ENCODE measurements at places on chromosomes 2 and 18.

DNA sequence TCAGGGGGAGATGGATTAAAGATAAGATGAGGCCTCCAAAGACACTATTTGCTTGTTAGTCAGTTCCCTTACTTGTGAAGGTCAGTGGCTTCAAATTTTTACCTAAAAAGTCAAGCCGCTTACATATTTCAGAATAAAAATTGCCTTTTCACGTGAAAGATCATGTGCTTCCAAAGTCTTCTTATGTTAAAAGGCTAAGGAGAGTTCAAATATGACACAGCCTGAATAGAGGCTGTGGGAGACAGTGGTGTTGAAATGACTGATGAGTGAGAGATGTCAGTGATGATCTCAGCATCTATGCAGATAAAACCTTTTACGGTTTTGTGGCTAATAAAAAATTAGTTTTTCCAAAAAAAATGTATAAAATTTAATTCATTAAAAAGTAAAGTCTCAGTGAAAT, 40.5 kb downstream of the UPP2 start:
- DNase-seq = no peak

- DNase-seq = no peak
Observed at GRCh38 chr2:39252888-39253518, 9.2 kb upstream of the CDKL4 start.

- no peak for DNase-seq
Observed at GRCh38 chr2:42916324-42916723, 123.9 kb upstream of the HAAO start.

GRCh38 chr18:69956057-69956456, 8.4 kb upstream of the CD226 start:
- DNase-seq = no peak

DNA sequence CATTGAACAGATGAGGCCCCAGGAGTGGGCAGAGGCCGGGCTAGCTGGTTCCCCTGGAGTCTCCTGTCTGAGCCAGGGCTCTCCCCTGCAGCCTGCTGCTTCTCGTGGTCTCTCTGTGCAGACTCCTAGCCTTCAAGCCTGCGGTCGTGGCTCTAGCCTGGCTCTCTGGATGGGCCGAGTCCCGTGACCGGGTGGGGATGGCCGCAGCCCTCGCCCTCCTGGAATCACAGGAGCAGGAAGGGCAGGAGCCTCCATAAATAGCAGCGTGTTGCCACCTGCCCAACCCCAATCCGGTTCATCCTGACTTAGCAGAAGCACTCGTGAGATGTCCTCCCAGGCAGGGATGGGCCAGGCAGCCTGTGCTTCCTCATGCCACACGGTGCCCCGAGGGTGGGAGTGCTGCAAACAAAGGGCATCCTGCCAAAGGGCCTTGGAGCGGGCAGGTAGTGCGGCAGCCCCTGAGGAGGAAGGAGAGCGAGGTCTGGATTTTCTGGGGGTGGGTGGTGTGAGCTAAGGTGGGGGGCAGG, 43.9 kb downstream of the FOSL2 start:
- no peak for DNase-seq

DNA sequence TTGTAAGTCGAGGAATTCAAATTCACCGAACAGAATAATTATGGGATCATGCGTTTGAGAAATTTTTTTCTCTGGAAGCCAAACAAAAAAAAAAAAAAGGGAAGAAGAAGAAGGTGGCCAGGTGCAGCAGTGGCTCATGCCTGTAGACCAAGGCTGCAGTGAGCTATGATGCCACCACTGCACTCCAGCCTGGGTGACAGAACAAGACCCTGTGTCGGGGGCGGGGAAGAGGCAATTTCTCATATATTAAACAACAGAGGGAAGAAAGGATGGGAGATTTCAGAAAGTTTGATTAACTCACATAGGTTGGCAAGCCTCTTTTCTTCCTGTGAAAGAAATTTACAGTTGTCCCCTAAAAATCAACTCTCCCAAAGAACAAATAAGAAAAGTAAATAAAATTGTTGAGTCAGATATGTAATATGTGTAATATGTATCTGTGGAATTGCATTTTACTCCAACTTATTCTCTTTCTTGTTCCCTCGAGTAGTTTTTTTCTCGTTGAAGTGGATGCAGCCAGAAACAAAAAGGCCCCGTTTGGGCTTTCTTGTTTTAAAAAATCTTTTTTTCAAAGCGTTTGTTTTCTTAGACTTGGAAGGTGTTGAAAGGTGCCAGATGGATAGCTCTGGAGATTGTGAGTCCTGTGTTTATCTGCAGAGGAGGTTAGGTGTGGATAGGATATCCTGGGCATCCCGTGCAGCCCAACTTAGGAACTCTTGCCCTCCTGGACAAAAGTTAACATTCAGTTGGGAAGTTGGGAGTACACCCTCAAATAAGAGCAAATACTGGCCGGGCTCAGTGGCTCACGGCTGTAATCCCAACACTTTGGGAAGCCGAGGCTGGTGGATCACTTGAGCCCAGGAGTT, 25.4 kb upstream of the FMNL2 start:
- DNase-seq = no peak

- DNase-seq = no peak
Observed at GRCh38 chr18:40423291-40423690, 1531.7 kb upstream of the PIK3C3 start.

- DNase-seq = no peak
Observed at GRCh38 chr18:67476585-67476984, 39.9 kb downstream of the DSEL start.

DNA sequence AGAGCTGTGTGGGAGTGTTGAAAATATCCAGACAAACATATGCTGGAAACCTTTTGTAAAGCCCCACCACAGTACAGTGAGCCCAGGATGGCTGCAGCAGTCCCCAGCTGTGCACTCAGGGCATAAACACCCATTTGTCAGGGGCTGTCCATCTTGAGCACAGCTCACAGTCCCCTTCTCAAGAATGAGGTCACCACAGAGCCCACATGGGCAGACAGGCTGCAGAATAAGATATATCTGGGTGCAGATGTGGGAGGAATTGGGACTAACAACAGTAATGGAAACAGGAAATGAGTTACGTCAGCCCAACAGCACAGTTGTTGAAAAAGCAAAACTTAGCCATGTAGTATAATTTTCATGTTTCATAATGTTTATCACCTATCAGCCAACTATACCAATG, 219.6 kb downstream of the ETAA1 start:
- DNase-seq = no peak

GRCh38 chr2:49236316-49236715, 82.0 kb upstream of the FSHR start:
- no peak for DNase-seq

GRCh38 chr18:31876707-31877106, 66.2 kb downstream of the TRAPPC8 start:
- DNase-seq = no peak

- DNase-seq = no peak
Observed at GRCh38 chr2:128172191-128172590, 81.2 kb downstream of the UGGT1 start.

DNA sequence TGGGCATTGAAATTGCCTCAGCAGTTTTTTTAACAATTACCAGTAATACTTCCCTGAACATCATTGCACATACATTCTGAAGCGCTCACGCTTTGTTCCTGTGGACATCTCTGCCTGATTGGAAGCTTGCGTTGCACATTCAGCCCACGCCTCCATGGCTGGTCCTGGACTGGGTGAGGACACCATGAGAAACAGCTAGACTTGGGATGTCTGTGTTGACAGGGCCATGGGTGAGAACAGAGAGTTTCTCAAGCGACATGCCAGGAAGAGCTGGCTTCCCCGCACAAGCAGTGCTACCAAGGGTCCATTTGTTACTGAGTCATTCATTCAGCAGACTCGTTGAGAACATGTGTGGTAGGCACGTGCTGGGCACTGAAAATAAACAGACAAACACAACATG, 166.3 kb downstream of the GBX2 start:
- DNase-seq = no peak

GRCh38 chr2:195815083-195815482, 158.1 kb downstream of the SLC39A10 start:
- no peak for DNase-seq

- DNase-seq = no peak
Observed at GRCh38 chr2:171553858-171554257, 31.6 kb downstream of the CYBRD1 start.

DNA sequence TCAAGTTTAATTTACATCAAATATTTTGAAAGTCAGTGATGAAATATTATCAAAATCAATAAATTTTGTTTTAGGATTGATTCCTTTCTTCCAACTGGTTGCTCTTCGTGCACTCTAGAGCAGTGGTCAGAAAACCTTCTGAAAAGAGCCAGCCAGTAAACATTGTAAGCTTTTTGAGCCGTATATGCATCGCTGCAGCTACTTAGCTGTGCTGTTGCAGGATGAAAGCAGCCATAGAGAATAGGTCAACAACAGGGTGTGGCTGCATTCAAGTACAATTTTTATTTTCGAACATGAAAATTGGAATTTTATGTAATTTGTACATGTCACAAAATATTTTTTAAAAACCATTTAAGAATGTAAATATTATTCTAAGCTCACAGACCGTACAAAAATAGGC, 94.9 kb downstream of the MGAT5 start:
- DNase-seq = no peak

- DNase-seq = no peak
Observed at GRCh38 chr2:36478332-36478738, 119.6 kb downstream of the FEZ2 start.

- DNase-seq = no peak
Observed at GRCh38 chr18:55494899-55495298, 93.1 kb downstream of the TCF4 start.

DNA sequence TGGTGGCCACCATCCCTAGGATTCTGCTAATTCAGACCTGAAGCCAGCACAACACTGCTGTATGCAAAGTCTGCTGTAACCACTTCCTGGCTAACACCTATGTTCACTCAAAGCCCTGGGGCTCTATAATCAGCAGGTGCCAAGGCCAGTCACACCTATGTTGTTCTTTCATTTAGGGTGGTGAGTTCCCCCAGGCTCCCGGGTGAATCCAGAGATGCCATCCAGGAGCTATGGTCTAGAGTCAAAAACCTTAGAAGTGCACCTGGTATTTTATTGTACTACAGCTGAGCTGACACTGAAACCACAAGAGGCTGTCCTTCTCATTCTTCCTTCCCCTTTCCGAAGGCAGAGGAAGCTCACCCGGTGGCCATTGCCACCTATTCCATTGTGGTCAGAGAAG, 46.2 kb upstream of the CCDC141 start:
- DNase-seq = no peak

DNA sequence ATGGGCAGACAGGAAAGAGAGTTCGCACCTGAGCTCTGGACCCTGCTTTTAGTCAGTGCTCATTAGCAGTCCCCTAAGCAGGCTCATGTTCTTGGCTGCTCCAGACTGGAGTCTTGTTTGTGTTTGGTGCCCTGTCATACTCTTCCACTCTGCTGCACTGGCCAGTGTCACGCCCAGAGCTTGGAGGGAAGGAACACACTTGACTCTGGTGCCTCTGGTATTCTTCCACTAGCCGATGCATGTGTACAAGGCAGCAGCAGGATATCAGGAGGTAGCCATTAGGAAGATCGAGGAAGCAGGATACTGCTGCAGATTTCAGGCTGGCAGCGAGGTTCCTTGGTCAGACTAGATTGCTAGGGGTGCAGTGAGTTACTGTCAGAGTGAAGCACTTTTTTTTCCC, 81.4 kb upstream of the B3GNT2 start:
- no peak for DNase-seq

DNA sequence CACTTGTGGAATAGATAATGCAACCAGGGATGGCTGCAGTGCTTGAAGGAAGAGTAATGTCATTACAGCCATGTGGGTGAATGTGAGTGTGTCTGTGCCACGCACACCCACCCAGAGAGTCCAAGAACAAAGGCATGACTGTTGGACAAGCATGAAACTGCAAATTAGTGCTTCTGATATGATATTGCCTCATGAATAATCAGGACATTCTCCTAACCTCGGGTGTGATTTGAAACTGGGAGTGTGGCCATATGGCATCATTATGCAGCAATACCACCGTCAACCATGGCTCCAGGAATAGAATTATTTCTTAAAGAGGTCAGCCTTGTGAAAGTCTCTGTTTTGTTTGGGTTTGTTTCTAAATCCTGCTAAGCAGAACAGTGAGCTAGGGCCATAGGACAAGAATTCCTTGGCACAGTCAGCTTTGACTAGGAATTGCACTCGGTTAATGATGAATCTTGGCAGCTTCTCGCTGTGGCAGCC, 678.0 kb upstream of the RAB6C start:
- no peak for DNase-seq

DNA sequence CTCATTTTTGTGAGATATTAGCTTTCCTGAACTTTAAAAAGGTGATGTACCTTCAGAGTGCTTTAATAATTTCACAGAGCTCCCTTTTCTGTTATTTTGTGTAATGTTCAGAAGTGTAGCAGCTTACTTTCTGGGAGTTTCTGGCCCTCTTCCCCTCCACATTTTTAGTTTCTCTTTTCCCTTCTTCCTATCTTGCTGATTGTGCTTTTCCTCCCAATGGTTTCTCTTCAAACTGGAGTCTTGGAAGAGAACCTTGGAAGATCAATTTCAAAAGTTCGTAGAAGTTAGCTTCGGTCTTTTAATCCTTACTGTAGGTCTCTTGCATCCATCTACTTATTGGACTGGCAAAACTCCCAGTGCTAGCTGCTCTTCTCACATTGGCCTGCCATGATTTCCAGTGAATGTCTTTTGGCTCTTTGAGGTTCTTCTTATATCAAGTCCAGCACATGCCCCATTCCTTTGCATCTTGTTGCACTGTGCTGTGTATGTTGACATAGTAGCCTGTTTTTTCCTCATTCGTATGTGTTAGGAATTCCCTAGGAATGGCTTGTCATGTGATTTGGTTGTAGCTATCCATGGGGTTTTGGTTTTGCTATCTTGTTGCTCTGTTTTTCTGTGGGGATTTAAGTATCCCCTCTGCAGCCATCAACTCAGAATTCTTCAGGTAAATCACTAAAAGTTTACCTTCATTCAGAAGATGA, 7.8 kb downstream of the CCNT2 start:
- no peak for DNase-seq

GRCh38 chr2:177053716-177054115, 158.9 kb upstream of the HNRNPA3 start:
- DNase-seq = no peak

- DNase-seq = no peak
Observed at GRCh38 chr2:238597638-238598528, 171.2 kb downstream of the ASB1 start.

GRCh38 chr2:143674051-143674450, 544.8 kb downstream of the ARHGAP15 start:
- DNase-seq = no peak

DNA sequence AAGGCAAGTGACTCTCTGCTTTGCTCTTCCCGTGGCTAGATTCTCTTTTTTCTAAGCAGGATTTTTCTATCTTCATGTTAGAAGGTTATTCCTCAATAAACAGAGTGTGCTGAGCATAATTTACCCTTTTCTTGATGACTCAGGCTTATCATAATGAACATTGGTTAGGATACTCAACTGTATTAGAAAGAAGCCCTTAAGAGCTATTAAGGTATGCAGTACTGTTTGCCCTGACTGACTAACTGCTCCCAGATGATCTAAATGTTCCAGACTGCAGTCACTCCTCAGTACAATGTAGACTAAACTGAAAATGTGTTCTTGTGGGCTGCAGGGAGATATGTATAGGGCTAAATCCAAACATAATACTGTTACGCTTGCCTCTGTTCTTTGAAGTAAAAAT, 687.8 kb downstream of the NUP35 start:
- DNase-seq = no peak

All from activated B cell treated with CpG ODN at 0.5 μM for 24 hours (primary cell).